ENCODE measurements at places on chromosomes 11 and 22.

- no peak for DNase-seq
Measured at GRCh38 chr22:29697853-29698598, 21.8 kb upstream of the CABP7 start.

GRCh38 chr11:116697011-116697410, 75.8 kb downstream of the BUD13 start:
- DNase-seq: no peak

GRCh38 chr11:23097891-23098290, 237.6 kb upstream of the CCDC179 start:
- DNase-seq: no peak

GRCh38 chr11:95544095-95544856, 245.3 kb downstream of the FAM76B start:
- DNase-seq: peak; percentile 58

DNA sequence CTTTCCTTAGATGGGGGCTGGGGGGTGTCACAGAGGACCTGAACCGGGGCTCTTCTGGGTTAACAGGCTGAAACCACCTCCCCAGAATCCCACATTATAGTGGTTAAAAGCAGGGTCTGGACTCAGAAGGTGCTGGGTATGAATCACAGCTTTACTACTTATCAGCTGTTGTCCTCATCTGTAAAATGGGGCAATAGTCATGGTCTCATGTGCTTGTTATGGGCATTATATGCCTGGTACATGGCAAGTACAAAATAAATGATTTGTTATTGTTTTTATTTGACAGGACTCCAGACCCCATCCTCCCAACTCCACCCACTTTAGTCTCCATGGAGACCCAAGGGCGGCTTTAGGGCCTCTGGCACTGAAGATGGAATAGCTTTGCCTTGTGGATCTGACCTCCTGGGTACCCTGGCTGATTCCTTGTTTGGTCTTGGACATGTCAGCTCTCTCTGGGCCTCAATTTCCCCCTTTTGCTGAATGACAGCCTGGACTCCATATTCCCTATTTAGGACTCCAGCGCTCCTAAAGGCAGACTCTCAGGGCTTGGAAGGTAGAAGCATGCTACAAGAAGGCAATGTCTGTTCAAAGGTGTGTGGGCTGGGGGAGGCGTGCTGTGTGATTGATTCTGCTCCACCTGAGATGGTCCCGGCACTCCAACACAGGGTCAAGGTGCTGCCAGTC, 812 bp upstream of the SMTN start:
- no peak for DNase-seq

GRCh38 chr11:10506008-10506370, 35.0 kb downstream of the RNF141 start:
- no peak for DNase-seq

DNA sequence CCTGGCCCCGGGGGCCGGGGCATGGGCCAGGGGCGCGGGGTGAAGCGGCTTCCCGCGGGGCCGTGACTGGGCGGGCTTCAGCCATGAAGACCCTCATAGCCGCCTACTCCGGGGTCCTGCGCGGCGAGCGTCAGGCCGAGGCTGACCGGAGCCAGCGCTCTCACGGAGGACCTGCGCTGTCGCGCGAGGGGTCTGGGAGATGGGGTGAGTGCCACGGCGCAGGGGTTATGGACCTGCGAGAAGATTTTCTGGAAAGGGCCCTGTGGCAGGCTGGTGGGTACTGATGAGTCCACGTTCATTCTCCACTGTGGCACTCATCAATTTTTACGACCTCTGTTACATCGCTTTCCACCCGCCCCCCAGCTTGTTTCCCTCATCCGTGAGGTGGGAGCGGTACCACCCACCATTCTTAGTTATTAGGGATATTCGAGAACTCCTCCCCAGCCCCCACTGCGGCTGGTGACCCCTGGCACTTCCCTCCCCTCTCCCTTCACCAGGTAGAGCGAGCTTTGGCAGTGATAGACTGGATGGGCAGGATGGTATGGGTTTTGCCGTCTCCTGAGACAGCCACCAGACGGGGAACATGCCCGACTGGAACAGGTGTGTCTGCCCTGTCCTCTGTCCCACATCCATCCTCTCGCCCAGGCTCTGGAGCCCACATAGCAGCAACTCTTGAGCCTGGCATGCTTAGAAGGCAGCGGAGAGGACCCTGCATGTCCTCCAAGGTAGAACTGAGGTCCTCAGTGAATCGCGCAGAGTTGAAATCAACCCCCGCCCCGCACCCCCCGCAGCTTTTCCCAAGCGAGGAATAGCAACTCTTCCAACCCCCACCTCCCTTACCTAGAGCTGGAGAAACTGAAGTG, 562 bp downstream of the DGAT2 start:
- DNase-seq: no peak
